ENCODE measurements at places on chromosomes 3 and 15.
A peak's percentile ranks its signal among the peaks of the same experiment; 100 is the strongest.

DNA sequence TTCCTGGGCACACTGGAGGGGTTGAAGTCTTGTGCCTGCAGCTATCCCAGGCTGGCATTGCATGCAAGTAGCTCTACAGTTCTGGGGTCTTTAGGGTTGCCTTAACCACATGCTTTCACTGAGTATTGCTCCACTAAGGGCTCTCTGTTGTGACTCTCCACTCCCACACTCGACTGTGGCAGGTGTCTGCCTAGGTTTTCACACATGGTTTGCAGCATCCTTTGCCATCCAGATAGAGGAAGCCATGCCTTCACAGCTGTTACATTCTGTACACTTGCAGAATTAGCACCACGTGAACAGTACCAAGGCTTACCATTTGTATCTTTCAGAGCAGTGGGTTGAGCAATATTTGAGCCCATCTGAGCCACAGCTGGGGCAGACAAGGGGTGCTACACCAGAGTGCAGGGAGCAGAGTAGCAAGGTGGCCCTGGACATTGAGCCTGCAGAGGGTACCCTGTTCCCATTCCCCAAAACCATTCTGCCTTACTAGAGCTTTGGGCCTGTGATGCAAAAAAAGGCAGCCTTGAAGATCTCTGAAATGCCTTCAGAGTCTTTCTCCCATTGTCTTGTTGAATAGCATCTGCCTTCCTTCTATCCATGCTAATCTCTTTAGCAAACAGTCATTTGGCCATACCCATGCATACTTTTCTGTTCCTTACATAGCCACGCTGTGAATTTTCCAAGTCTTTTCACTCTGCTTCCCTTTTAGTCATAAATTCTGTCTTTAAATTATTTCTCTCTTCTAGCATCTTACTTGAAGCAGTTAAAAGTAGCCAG, 95.2 kb upstream of the PLCL2 start:
- DNase-seq: no peak

DNA sequence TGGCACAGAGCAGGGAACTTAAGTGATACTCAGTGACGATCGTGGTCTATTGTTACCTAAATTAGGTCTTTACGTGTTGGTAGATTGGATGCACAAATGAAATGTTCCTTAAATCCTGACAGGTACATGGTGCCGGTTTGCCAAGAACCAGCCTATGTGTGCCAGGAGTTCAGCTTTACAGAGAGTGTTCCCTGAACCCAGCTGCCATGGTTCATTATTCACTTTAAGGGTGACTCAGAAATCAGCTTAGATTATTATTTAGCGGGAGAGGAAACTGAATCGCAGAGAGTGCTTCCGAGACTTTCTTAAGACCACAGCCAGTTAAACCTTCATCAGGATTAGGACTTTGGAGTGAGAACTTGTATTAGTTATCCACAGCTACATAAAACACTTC, 21.5 kb downstream of the FAM43A start:
- DNase-seq: no peak

DNA sequence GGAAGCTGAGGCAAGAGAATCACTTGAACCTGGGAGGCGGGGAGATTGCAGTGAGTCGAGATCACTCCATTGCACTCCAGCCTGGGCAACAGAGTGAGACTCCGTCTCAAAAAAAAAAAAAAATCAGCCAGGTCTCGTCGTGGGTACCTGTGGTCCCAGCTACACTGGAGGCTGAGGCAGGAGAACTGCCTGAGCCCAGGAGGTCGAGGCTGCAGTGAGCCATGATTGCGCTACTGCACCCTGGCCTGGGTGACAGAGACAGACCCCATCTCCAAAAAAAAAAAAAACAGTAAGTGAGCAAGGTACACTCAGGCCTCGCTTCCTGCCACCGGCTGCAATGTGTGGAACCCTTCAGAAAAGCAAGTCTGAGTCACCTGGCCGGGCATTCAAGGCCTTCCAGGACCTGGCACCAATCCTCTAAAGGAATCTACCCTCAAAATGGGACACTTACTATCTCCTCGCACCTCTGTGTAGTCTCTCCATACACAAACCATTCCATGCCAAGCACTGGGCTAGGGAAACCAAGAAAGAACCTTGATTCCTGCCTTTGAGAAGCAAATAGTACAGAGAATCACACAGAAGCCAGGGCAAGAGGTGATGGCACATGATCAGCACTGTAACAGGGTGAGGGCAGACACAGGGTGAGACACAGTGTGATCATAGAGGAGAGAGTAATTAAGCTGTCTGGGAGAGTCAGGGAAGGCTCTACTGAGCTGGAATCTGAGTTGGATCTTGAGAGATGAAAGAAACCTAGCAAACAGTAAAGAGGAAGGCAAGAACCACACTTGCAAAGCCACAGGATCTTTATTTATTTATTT, 9.7 kb downstream of the SCAMP2 start:
- no peak for DNase-seq

- no peak for DNase-seq
These were observed 260.7 kb downstream of the PLOD2 start for GRCh38 chr3:145900056-145900829.

DNA sequence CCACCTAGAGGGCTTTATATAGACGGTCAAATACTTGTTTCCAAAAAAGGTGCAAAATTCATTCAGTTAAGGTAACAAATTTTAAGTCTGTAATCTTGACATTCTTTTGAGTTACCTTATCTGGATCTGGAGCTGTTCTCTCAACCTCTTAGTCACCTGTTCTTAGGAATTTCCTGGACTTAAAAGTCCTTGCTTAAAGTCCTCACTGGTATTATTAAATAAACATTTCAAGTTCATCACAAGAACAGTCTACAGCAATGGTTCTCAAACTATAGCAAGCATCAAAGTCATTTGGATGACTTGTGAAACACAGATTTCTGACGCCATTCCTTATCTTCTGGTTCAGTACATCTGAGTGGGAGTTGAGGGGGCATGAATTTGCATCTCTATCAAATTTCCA, 122.9 kb upstream of the GOLIM4 start:
- DNase-seq: no peak

DNA sequence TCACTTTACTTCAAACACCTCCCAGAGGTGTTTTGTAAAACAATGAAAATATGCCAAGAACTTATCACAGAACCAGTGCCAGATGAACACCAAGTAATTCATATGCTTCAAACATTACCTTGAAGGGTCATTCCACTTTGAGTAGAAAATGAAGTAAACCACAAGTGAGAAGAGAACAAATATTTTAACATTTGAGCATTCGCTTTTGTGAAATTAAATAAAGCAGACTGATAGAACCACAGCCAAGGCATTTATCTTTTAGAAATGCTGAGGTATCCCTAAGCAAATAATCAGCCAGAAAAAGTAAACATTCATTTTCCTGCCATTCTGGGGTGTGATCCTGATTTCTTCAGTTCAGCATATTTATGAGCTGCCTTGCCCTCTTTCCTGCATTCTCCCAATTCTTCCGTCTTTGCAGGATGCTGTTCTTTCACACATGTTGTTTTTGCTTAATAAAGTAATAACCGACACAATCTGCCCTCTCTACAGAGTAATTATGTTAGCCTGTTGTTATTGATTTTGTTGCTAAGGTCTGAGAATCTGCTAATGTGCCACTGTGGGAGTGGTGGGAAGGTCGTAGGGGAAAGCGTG, 235.6 kb upstream of the TGFBR2 start:
- DNase-seq: no peak

- DNase-seq: no peak
These were observed 327.5 kb downstream of the UACA start for GRCh38 chr15:70435872-70436271.

DNA sequence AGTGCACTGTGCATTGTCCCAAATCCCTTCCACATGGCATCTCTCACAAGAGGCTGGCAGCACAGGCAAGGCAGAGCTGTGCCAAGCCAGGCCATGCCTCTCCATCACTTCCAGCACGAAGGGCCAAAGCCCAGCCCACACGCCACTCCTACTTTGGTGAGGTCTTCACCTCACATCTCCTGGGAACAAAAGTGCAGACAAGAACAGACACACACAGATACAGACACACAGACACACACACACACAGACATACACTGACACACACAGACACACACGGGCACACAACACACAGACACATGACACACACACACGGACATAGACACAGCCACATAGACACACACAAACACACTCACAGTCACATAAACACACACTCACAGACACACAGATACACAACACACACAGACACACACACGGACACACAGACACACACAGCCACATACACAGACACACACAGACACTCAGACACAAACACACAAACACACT, 233.3 kb downstream of the UACA start:
- no peak for DNase-seq

DNA sequence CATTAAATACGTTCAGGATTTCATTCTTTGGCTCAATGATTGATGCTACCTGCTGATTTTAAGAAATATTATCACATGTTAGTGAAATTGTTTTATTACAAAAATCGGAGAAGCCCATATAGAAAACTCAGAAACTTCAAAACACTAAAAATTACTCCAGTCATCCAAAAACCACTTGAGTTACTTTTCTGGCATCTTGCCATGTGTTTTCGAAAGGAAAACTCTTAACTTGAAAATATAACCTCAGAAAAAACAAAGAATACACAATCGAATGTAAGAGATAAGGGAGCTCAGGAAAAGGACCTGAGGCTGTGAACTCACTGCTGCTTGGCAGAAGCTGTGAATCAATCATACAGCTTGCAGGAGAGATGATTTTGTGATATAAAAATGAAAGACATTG, 151.3 kb upstream of the SLITRK3 start:
- no peak for DNase-seq

- peak; percentile 44 for DNase-seq
These were observed 1.5 kb upstream of the MAPKBP1 start for GRCh38 chr15:41772720-41773331.

DNA sequence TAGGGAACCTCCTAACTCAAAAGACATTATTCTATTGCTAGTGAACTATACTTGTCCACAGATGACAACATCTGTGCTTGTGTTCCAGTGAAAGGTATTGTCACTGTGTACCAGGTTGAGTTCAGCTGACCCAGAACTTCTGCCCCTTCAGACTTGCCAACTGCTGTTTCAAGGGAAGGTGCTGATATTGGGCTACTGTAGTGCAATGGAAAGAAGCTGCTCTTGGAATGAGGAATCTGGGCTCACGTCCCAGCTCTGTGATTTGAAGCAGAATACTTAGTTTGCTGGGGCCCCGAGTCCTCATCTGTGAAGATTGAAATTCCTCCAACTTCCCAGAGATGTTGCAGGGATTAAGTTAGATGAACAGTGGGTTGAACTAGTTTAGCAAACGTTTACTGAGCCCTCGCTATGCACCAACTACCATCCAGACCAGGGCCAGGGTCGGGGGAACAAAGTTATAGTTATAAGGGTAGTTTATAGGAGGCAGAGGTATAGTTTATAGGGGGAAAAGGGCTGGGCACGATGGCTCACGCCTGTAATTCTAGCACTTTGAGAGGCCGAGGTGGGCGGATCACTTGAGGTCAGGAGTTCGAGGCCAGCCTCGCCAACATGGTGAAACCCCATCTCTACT, 15.9 kb upstream of the UMPS start:
- no peak for DNase-seq

DNA sequence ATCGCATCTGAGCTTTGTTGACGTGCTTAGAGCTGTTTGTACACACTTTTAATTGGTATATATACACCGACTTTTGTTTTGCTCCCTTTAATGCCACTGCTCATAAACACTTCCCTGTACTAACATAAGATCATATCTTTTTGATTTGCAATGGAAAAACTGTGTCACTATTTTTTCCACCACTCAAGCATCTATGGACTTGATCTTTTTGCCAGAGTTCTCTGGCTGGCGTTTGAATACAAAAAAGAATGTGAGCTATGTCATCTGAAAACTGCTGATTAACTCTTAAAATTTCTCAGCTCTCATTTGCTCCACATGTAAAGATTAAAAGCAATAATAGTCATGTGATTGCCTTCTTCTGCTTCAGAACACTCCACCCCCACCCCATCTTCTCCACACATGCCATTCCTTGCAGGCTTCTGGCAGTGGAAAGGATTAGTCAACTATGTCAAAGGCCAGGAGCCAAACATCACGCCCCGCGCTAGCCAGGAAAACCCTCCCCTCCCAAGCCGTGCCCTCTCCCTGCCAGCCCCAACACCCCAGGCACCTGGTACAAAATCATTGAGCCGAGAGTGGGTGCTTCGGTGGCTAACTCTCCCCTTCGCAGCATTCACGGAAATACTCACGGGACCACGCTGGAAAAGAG, 123.4 kb upstream of the MEF2A start:
- DNase-seq: peak; percentile 20

GRCh38 chr3:117665296-117665695, 955.7 kb downstream of the TUSC7 start:
- DNase-seq: no peak

- no peak for DNase-seq
These were observed 82.7 kb upstream of the SOX2 start for GRCh38 chr3:181629029-181629428.

- DNase-seq: no peak
These were observed 26.8 kb upstream of the MKRN3 start for GRCh38 chr15:23538648-23539047.

DNA sequence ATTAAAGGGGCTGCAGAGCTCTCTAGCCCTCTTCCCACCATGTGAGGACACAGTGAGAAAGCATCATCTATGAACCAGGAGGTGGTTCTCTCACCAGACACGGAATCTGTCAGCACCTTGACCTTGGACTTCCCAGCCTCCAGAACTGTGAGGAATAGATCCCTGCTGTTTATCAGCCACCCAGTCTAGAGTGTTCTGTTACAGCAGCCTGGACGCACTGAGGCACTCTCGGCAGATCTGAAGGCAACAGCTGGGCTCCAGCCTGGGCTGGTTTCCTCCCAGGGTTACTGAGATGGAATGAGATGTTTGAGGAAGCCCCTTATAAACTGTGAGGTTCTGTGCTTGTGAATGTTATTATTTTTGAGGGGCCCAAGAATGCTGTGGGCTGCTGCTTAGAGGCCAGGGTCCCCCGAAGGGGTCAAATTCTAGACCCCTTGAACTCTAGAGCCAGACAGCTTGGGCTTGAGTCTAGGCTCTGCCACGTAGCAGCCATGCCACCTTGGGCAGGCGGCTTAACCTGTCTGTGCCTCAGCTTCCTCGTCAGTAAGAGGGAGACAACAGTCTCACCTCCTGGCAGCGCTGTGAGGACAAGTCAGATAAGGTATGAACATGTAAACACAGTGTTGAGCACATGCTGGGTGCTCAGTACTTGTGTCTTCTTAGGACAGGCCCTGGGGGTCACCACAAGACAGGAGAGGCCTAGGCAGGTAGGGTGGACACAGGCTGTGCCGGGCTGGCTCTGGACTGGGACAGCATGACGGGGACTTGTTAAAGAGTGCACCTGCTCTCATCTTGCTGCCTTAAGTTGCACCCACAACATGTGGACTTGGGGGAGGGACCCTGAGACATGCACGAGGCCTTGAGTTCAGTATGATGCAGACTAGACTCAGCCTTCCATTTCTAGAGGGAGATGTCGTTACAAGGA, 49.2 kb downstream of the MGLL start:
- no peak for DNase-seq

DNA sequence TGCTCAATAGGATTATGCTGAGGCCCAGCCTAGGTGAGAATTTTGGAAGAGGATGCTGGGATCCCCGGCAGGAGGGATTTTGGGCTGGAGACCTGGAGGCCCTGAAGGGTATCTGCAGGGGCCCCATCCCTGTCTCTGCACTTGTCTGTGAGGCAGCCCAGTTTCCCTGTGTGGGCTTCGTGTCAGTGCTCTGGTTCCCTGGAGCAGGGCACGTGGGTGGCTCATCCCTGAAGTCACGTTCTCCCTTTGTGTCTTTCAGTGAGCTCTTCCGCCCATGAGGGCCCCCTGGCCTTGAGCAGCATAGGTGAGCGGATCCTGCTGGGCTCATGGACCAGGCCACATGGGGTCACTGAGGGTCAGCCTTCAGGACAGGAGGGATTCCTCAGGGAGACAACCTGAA, 217.9 kb downstream of the SNRPN start:
- no peak for DNase-seq
